ENCODE measurements at places on chromosomes 3 and 15.

GRCh38 chr15:24898715-24899272 lies 56.0 kb upstream of the SNRPN start:
- no peak for ATAC-seq

- peak; percentile 46 for ATAC-seq
These were observed 40.7 kb downstream of the DENND6A start for GRCh38 chr3:57652203-57652602.

- no peak for ATAC-seq
These were observed 55.5 kb upstream of the CMTM7 start for GRCh38 chr3:32336113-32336498.

DNA sequence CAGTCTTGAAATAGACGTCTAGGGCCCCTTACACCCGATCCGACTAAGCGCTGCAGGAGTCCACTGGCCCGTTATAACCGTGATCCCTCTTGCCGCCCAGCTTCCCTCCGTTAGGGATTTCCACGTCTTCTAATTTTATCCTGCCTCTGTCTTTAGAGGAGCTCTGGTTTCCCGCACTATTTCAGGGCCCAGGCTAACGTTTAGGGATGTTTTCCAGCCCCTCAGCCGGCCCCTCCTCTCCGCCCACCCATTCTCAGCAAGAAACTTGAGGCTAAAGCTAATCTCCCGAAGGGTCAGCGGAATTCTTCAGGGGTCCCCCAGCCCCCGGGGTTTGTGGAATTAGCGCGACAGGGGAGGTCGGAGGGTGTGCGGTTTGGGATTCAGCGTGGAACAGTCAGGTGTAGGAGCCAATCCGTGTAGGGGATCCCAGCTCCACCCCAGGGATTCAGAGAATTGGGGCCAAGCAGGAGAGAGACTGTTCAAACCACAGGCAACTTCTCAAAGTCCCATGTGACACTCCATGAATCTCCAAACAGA lies 1.6 kb downstream of the PTX3 start:
- ATAC-seq: no peak

GRCh38 chr3:53583161-53583690 lies 88.8 kb downstream of the CACNA1D start:
- ATAC-seq: no peak

DNA sequence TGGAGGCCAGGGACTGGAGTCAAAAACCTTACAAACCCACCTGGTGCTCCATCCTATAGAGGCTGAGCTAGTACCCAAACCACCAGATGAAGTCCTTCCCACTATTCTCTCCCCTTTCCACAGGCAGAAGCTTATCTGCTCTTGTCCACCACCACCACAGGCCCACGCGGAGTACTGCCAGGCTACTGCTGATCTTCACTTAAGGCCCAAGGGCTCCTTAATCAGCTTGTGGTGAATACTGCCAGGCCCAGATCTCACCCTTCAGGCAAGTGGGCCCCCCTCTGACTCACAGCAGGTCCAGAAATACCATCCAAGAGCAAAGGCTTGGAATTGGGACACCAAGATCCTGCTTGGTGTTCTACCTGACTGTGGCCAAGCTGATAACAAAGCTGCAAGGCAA lies 598.1 kb upstream of the CBLB start:
- ATAC-seq: no peak

DNA sequence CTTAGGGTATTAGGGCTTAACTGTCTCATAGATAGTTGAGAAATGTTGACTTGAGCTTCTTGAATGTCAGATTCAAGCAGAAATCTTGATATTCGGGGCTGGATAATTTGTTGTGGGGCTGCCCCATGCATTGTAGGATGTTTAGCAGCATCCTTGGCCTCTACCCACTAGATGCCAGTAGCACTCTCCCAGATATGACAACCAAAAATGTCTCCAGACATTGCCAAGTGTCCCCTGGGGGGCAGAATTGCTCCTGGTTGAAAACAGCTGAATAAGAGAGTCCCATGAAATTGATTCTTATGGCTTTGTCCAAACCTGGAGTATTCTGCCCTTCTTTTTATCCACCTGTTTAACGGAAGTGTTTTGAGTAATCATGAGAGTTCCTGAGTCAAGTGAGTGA lies 15.9 kb upstream of the LCMT2 start:
- no peak for ATAC-seq

DNA sequence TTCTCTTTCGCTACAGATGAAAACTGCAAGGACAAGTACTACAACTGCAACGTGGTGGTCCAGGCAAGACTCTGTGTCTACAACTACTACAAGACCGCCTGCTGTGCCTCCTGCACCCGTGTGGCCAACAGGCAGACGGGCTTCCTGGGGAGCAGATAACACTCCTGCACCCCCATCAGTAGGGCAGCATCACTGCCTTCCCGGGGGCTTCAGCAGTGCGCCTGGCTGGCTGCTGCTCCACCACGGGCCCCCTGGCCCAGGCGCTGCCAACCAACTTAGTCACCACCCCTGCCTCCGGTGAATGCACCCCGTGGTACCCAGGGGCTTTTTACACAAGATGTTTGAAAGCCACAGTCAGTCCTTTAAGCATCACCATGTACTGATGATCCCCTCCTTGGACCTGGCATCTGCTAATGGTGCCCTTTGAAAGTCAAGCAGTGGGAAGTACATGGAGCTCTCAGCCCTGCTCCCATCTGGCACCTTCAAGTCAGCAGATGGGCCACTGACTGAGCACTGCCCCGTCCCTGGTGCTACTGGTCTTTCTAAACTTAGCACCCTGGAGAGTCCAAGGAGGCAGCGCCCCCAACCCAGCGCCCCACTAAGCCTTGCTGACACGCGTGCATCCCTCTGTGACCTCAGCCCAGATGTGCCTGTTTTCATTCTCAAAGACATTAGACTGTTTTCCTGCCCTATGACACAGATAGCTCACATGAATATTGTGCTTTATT lies 33.0 kb upstream of the NR2E3 start:
- ATAC-seq: no peak

GRCh38 chr3:42667096-42667522 lies 13.6 kb downstream of the ZBTB47 start:
- no peak for ATAC-seq

GRCh38 chr15:46354443-46354842 lies 719.6 kb downstream of the SQOR start:
- ATAC-seq: no peak

DNA sequence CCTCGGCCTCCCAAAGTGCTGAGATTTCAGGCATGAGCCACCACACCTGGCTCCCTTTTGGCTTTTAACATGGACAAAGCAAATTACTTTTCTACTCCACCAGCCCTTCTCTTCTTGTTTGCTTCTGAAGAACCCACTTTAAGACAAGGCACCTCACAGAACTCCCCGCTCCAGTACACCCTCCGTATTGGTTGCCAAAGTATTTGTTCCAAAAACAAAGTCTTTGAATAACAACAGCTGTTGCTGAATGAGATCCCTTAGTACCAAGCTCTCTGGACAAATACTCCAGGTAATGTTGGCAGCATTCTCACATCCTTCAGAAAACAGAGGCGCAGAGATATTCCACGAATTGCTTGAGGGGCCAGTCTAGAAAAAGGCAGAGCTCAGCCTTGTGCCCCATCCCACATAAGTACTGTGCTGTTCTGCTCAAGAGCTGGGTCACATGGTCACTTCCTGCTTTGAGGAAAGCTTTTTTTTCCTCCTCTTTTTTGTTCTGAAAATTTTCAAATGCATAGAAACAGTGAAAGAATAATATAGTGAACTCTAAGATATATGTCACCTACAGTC lies 7.3 kb upstream of the CHCHD6 start:
- no peak for ATAC-seq

GRCh38 chr15:61889706-61890105 lies 170.5 kb downstream of the VPS13C start:
- ATAC-seq: peak; percentile 96

- ATAC-seq: no peak
These were observed 33.4 kb upstream of the FRMD4B start for GRCh38 chr3:69419276-69419675.

GRCh38 chr15:61398310-61398709 lies 169.2 kb upstream of the RORA start:
- no peak for ATAC-seq

GRCh38 chr3:84066915-84067314 lies 891.9 kb upstream of the CADM2 start:
- no peak for ATAC-seq

- no peak for ATAC-seq
These were observed 671.4 kb downstream of the AGBL1 start for GRCh38 chr15:86751116-86751515.

DNA sequence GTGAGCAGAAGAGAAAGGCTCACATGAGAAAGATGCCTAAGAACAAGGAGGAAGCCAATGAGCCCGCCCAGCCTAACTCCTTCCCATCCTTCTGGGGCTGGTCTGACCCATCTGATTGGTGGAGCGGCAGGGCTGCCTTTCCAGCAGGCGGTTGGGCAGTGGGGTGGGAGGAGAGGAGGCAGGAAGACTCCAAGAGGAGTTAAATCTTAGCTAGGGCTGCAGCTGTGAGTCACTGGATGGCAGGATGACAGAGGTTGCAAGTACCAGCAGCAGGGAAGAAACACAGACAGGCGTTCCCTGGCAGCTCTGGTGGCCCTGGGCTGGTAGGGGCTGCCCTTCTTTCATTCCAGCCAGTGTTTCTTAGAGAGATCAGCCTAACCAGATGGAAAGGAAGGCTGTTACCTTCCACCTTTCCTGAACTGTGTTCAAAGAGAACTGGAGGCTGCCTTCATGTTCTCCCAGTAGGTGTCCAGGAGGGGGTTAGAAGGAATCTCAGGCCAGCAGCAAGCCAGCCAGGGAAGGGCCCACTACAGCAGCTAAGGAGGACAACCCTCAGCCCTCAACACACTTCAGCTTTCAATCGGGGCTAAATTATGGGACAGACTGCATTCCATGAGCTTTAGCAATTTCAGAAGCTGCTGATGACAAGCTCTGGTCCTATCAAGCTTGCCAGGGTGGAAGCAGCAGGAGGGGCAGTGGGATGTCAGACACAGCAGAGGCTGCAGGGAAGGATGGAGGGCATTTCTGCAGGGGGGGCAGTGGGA lies 50.3 kb downstream of the CHSY1 start:
- ATAC-seq: no peak

- no peak for ATAC-seq
These were observed 649 bp upstream of the PIK3CB start for GRCh38 chr3:138835397-138835757.

DNA sequence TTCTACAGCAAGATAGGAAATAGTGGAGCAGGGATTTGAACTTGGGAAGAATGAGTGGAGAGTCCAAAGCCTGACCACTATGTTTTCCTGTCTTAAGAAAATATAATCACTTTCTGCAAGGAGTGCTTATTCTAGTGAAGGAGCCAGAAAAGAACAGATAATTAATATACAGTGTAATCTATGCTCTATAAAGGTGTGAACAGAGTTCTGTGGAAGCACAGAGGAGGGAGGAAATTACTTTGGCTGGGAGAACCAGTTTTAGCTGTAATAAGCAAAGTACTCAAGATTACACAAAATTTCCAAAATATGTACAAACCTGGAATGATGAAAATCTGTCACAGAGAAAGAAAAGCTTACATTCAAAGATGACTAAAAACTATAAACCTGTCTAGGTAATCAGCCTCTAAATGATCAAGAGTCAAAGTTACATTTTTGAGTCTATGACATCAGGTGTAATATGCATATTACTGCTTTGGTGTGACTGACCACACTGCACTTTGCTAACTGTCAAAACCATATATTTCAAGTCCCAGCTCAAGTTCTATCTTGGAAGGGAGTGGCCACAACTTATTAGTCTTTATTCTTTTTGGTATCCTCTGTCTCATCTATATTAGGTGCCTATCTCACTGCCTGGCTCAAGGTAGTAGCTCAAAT lies 40.7 kb upstream of the MB21D2 start:
- ATAC-seq: peak; percentile 71

- no peak for ATAC-seq
These were observed 124.8 kb downstream of the SV2B start for GRCh38 chr15:91224755-91225380.

DNA sequence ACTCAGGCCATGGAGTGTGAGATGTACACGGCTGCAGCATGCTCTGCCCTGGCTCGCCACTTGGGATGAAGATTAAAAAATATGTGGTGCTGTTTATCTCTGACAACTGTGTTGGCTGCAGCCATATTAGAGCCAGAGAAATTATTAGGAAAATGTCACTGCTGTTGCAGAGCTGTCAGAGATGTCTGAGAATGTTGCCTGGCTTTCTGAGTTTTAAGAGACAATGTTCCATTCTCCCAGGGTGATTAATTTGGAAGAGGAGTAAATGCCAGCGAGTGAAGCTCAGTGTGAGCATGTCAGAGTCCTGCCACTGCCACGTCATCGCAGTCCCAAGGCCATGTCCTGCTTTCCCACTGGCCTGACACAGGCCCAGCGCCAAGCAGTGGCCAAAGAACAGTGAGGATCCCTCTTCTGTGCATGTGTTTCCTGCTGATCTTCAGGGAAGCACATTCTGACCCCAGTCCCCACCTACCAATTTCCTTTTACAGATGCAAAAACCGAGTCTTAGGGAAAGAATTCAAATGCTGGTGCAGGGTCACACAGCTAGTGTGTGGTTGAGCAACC lies 370.9 kb downstream of the GABRG3 start:
- no peak for ATAC-seq

- no peak for ATAC-seq
These were observed 282.0 kb upstream of the VEPH1 start for GRCh38 chr3:157785102-157785826.

GRCh38 chr3:16119887-16120286 lies 54.6 kb upstream of the GALNT15 start:
- ATAC-seq: no peak

GRCh38 chr3:60973321-60973720 lies 277.9 kb downstream of the FHIT start:
- no peak for ATAC-seq

- no peak for ATAC-seq
These were observed 317.7 kb upstream of the TPRG1 start for GRCh38 chr3:188853856-188854771.

DNA sequence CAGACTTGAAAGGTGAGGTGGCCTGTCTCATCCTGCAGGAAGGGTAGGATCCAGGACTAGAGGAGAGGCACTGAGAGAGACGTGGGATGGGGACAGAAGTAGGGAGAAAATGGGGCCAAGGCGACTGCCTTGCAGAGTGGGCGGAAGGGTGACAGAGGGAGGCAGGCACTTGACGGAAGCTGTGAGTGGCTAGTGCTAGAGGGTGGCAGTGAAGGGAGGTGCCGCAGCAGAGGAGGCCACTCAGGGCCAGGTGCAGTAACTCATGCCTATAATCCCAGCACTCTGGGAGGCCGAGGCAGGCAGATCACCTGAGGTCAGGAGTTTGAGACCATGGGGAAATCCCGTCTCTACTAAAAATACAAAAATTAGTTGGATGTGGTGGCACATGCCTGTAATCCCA lies 7.3 kb downstream of the CCDC33 start:
- no peak for ATAC-seq

GRCh38 chr15:49135342-49135857 lies 20.0 kb downstream of the COPS2 start:
- ATAC-seq: no peak

- ATAC-seq: no peak
These were observed 22.3 kb downstream of the GMNC start for GRCh38 chr3:190840146-190840545.

- no peak for ATAC-seq
These were observed 98.4 kb downstream of the VGLL4 start for GRCh38 chr3:11545186-11545851.

GRCh38 chr3:138688871-138689299 lies 80.3 kb downstream of the FAIM start:
- ATAC-seq: no peak
